ENCODE measurements at places on chromosomes 16 and 17.

DNA sequence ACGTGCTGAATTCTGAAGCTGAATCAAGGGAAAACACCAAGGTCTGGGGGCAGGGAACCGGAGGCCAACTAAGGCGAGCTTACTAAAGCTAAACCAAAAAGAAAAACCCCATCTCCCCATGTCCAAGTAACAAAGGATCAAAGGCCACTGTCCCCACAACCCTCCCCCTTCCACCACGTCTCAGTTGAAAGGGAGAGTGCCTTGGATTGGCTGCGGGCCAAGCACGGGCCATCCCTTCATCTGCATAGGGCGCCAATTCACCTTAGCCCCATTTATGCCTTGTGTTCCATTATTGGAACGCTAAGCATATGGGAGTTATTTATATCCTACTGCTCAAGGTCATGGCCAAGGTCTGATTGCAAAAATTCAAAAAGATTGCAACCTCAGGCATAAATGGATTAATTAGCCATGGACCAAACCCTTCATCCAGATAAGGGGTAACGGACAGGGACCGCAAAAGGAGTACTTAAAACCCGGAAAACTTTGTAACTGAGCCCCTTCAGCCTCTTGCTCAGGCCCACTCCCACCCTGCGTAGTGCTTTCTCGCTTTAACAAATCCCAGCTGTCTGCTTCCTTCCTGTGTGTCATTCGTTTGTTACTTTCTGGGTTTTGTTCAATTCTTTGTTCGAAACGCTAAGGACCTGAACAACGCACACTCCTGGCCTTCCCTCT, 740 bp upstream of the ATP6V0D1 start:
- peaks cover 33% of the 10 kb centered on the region for H3K4me1 ChIP-seq
- peak; percentile 69 for DNase-seq
- H3K27ac ChIP-seq = peak overlapping the region; percentile 98
- no peaks in the 10 kb centered on the region for H3K27me3 ChIP-seq
- peaks cover 10% of the 10 kb centered on the region for H3K36me3 ChIP-seq

DNA sequence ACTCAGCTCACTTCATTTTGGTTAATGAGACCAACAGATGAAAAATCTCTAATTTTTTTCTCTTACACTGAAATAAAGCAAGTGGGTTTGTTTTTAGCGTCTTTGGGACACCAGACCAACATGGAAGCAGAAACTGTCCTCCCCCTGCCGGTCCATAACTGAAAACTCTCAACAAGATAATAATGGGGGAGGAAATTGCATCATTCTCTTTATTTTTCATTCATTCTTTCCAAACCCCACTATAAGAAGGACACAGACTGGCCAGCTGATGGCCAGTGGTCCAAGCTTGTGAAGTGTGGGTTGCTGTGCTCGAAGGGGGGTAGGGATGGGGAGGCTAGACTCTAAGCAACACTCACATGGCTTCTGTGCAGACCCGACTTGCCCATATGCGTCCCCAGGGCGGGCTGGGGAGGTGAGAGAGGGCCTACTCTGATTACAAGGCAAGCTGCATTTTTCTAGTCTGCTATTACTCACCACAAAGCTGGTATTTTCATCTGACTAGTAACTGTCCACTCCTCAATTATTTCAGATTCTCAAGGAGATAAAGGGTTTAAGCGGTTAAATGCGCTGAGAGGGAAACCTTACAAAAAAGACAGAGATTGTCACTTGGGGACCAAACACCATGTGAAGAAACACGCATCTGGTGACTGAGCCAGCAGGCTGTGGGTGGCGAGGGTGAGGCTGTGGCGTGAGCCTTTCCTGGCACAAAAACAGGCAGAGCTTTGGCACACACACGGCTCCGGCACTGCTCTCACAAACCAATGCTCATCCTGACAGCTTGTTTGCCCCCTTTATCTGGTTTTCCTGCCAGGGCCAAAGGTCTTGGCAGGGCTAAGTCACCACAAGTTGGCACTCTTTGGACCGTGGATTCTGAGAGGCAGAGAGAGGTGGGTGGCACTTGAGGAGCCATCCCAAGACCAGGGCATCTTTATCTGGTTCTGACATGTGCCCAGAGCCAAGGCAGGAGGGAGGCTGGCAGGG, 38.2 kb downstream of the MARF1 start:
- peak overlapping the region; percentile 43 for H3K27ac ChIP-seq
- peaks cover 73% of the 10 kb centered on the region for H3K36me3 ChIP-seq
- H3K4me3 ChIP-seq = no peak overlapping the region
- peaks cover 12% of the 10 kb centered on the region for H3K4me1 ChIP-seq
- no peak for DNase-seq

DNA sequence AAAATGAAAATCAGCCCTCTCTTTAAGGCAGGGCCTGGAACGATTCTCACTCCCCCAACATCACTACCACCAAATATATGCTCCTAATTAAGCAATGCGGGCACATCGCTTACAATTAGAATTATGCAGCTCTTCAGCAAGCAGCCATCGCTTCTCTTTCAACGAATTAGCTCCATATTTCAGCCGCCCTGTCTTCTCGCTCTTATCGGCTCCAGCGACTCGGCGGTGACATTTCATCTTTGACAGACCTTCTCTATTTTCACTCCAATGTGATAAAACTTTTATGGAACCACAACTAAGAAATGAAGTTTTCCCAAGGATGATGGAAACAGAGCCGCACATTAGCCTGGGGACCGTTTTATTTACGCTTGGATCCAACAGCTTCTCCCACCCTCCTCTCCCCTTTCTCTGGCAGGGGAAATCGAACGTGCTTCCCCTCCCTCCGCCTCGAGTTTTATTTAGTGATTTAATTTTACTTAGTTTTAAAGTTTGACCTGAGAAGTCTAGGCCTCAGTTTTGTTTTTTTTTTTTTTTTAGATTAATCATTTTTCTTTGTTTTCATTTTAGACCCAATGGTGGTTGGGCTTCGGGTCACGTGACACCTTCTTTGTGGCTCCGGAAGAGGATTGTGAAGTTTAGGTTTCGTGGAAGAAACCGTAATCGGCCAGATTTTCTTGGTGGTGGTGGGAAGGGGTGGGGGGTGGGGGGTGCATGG, 3.1 kb upstream of the HOXB2 start:
- peak overlapping the region; percentile 59 for H3K4me3 ChIP-seq
- peak overlapping the region; percentile 47 for H3K27ac ChIP-seq
- H3K36me3 ChIP-seq = no peaks in the 10 kb centered on the region
- DNase-seq = no peak
- peaks cover 39% of the 10 kb centered on the region for H3K4me1 ChIP-seq

DNA sequence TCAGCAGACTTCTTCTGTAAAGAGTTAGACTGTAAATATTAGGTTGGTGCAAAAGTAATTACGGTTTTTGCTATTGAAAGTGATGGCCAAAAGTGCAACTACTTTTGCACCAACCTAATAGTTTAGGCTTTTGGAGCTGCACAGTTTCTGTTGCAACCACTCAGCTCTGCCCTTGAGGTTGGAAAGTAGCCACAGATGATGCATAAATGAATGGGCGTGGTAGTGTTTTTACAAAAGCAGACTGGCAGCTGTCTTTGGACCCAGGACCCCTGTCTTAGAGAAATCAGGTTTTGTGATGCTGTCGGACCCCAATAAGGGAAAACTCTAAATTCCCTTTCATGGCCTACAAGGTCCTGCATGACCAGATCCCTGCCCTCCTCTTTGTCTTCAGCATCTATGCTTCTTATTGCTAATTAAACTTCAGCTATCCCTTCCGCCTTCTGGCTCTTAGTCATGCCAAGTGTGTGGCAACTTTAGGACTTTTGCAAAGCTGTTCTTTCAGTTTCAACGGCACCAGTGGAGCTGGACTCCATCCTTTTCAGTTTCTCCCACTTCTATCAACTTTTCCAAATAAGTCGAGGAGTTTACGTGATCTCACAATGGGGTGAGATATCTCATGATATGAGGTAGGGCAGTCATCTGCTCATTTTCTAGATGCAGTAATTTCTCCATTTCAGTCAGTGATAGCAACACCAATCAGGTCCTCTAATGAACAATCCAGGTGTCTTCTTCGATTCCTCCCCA, 232.3 kb downstream of the XYLT1 start:
- peak overlapping the region; percentile 41 for H3K27ac ChIP-seq
- H3K4me3 ChIP-seq = no peak overlapping the region
- H3K27me3 ChIP-seq = no peaks in the 10 kb centered on the region

DNA sequence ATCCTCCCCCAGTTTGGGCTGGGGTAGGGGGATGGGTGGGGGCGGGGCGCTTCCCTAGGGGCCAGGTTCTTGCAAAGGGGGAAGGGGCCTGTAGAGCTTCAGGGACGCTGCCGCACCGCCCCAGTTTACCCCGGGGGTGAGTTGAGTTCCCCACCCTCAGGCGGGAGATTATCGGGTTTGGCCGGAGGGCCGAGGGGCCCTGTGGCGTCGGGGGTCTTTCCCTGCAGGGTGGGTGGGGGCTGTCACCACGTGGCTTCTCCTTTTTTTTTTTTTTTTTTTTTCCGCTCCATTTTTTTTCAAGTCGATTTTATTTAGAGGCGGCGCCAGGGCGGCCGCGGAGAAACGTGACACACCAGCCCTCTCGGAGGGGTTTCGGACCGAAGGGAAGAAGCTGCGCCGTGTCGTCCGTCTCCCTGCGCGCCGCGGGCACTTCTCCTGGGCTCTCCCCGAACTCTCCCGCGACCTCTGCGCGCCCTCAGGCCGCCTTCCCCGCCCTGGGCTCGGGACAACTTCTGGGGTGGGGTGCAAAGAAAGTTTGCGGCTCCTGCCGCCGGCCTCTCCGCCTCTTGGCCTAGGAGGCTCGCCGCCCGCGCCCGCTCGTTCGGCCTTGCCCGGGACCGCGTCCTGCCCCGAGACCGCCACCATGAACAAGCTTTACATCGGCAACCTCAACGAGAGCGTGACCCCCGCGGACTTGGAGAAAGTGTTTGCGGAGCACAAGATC, at the start of gene IGF2BP1:
Gene IGF2BP1 (plus strand): TSS at position 283 of the 724 bp plus-strand sequence. CDS start 361 bp downstream, at position 644.
- H3K27ac ChIP-seq = peak within 1 kb of the TSS; percentile 27
- no peaks in the 10 kb centered on the region for H3K36me3 ChIP-seq
- H3K4me3 ChIP-seq = peak within 1 kb of the TSS; percentile 68
- H3K4me1 ChIP-seq = peaks cover 25% of the 10 kb centered on the region

DNA sequence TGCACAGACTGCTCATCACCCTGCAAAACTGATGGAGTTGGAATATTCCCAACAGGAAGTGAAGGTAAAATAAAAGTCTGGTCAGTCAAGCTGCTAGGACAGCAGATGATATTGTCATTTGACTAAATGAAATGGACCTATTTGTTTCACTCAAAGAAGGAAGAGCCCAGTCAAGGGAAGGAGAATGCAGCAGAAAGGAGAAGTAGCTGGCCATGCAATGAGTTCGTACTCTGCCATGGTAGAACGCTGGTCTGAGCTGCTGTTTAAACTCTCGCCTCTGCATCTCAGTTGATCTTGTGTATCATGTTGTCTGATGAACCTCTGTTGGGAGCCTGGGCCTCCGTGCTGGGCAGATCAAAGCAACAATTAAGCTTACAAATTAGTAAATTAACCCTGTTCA, 15.6 kb upstream of the YPEL2 start:
- no peaks in the 10 kb centered on the region for H3K36me3 ChIP-seq
- H3K4me3 ChIP-seq = no peak overlapping the region
- H3K27ac ChIP-seq = no peak overlapping the region
- no peak for DNase-seq
- H3K4me1 ChIP-seq = peaks cover under 1% of the 10 kb centered on the region

- H3K27me3 ChIP-seq = no peaks in the 10 kb centered on the region
- DNase-seq = no peak
- H3K36me3 ChIP-seq = no peaks in the 10 kb centered on the region
- H3K4me3 ChIP-seq = no peak overlapping the region
Measured at GRCh38 chr17:17698869-17699351, 17.7 kb downstream of the RAI1 start.

DNA sequence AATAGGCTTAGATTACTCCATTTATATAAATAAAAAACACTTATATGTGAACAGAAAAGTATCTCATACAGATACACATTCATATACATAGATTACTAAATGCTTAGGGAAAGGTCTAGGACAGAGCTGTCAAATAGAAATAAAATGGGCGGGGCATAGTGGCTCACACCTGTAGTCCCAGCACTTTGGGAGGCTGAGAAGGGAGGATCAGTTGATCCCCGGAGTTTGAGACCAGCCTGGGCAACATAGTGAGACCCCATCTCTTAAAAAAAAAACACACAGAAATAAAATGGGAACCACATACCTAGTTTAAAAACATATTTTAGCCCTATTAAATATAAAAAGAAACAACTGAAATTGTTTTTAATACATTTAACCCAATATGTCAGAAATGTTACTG, 58.9 kb downstream of the CFDP1 start:
- H3K36me3 ChIP-seq = peaks cover 55% of the 10 kb centered on the region
- H3K27ac ChIP-seq = no peak overlapping the region
- H3K27me3 ChIP-seq = peaks cover 13% of the 10 kb centered on the region
- DNase-seq = no peak

- H3K36me3 ChIP-seq = no peaks in the 10 kb centered on the region
- no peaks in the 10 kb centered on the region for H3K27me3 ChIP-seq
- no peaks in the 10 kb centered on the region for H3K4me1 ChIP-seq
- no peak for DNase-seq
Measured at GRCh38 chr17:32596206-32596605, 109.4 kb downstream of the CDK5R1 start.

DNA sequence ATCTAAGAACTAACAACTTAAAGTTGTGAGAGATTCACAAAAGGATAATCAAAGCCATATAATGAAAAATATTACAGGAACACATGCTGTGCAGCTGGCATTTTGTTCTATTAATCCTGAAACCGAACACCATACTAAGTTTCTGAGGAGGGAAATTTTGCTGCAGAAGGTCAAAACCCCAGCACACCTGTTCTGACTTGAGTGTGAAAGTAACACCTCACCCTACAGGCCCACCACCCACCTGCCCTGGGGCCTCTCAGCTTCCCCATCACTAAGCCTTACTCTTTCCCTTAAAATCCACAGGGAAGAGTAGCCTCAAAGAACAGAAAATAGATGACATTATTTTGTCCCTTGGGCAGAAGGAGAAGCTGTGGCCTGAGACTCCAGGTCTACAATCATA, 44.8 kb downstream of the STAT5A start:
- H3K4me1 ChIP-seq = peaks cover 48% of the 10 kb centered on the region
- peaks cover 73% of the 10 kb centered on the region for H3K36me3 ChIP-seq
- peak overlapping the region; percentile 84 for H3K27ac ChIP-seq
- peak; percentile 45 for DNase-seq
- H3K4me3 ChIP-seq = peak overlapping the region; percentile 16

DNA sequence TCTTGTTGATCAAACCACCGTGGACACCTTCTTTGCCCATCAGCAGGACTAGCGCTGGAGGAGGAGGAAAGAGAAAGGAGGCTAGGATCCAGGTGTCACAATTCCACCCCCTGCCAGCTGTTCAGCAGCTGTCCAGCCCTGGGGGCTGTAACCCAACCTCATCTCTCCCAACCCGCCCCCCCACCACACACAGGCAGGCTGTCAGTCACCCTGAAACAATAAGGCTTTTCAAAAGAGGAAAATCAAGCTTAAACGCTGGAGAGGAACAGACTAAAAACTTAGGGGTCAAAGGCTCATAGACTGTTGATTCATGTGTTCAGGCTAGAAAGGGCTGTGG, 2.4 kb downstream of the PFN1 start:
- no peak for DNase-seq
- H3K4me1 ChIP-seq = peaks cover 70% of the 10 kb centered on the region
- peak overlapping the region; percentile 99 for H3K4me3 ChIP-seq
- H3K36me3 ChIP-seq = peaks cover 59% of the 10 kb centered on the region
- H3K27me3 ChIP-seq = peaks cover 1% of the 10 kb centered on the region
